Inflammatory macrophage treated with lipopolysaccharide for 4 hours (primary cell): ENCODE measurements at places on chromosomes 4 and X.
A peak's percentile ranks its signal among the peaks of the same experiment; 100 is the strongest.

DNA sequence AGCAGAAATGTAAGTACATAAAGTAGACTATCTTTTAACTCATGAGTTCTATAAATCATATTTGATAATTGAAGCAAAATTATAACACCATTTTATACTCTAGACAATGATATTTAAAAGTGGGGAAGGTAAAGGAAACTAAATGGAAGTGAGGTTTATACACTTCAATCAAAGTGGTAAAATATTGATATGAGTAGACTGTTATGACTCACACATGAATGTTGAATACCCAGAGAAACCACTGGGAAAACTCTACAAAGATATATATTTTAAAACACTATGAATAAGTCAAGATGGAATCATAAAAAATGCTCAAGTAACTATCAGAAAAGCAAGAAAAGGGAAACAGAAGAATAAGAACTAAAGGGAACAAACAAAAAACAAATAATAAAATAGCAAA is 8.4 kb downstream of the VSIG1 start:
- DNase-seq, result no peak

DNA sequence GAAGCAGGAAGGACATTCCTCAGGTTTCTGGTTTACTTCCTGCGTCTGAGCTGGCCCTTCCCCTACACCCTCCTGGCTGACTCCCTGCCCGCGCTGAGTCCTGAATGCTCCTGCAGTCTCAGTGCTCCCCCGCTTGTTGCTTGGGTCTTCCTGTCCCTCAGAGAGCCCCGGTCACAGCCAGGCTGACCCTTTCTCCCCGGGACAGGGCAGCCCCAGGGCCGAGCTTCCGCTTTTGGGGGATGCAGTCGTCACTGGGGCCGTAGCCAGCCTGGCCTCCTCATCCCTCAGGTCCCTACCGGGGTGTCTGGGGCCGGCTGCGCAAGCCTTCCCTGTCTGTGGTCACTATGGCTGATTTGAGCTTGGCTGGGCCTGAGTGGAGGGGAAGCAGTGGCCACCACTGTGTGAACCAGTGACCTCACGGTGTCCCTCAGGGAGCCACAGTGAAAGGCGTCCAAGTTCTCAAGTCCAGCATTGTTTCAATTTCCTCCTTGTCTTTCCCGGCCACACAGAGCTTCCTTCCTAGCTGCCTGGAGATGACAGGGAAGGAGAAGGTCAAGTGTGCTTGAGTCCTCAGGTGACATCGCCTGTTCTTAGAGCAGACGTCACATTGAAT is 34.1 kb upstream of the ASMTL start:
- no peak for DNase-seq

DNA sequence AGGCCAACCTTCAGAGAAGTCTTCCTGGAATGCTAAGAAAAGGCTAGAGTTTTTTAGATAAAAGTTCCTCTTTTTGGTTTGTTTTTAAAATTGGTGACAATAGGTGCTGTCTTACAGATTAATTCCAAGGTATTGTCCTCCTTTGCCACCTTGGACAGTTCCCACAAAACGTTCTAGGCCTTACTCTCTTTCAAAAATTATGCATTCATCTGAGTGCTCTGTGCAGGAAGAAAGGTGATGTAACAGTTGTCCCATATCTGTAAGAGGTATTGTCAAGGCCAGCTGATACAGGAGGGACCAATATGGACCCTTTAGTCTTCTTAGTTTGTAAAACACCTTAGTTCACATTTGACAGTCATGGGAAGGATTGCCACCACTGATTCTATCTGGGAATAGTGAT is 15.9 kb upstream of the CXCL5 start:
- DNase-seq, result no peak

- no peak for DNase-seq
These were observed 64.7 kb downstream of the PAPSS1 start for GRCh38 chr4:107655289-107655688.

GRCh38 chrX:22193851-22194659 is 78.7 kb upstream of the CBLL2 start:
- DNase-seq, result no peak

- no peak for DNase-seq
These were observed 186.9 kb downstream of the STK32B start for GRCh38 chr4:5238173-5238572.

- DNase-seq, result no peak
These were observed 653 bp downstream of the HHIP start for GRCh38 chr4:144646523-144647094.

DNA sequence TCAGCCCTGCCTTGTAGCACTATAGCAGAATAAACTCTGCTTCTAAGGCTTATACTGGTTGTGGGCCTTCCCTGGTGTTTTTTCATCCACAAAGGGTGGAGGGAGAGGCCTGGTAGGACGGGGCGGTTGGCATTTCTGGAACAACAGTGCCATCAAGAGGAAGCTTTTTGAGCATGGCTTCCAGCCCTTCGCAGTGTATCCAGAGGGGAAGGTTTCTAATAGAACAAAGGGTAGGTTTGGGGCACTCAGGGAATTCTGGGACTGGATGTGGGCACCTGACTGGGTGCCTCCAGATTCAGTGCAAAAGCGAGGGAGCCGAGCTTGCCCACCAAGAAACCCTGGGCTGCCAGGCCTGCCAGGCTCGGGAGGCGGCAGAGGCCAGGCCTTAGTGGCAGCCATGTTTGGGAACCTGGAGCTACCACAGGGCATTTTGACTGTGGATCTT is 229.6 kb upstream of the AGTR2 start:
- peak; percentile 80 for DNase-seq

DNA sequence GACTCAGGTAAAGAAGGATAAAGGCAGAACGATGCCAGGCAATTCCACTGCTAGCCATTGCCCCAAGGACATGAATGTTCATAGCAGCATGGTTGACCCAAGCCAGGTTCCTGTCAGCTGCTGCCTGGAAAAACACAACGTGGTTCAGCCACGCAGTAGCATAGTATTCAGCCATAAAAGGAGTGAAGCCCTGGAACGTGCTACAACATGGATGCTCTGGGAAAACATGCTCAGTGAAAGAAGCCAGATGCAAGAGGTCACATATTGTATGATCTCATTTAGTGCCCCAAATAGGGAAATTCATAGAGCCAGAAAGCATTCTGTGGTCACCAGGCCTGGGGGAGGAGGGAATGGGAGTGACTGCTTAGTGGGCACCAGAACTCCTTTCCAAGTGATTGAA is 129.8 kb downstream of the GPR143 start:
- DNase-seq, result no peak

DNA sequence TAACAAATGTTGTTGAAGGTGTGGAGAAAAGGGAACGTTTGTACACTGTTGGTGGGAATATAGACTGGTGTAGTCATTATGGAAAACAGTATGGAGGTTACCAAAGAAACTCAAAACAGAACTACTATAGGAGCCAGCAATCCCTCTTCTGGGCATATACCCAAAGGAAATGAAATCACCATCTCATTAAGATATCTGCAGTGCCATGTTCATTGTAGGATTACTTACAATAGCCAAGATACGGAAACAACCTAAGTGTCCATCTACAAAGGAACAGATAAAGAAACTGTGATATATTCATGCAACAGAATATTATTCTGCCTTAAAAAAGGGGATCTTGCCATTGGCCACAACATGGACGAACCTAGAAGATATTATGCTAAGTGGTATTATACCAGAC is 22.2 kb downstream of the APBB2 start:
- DNase-seq, result no peak

GRCh38 chr4:7330811-7331681 is 103.7 kb downstream of the PSAPL1 start:
- no peak for DNase-seq

DNA sequence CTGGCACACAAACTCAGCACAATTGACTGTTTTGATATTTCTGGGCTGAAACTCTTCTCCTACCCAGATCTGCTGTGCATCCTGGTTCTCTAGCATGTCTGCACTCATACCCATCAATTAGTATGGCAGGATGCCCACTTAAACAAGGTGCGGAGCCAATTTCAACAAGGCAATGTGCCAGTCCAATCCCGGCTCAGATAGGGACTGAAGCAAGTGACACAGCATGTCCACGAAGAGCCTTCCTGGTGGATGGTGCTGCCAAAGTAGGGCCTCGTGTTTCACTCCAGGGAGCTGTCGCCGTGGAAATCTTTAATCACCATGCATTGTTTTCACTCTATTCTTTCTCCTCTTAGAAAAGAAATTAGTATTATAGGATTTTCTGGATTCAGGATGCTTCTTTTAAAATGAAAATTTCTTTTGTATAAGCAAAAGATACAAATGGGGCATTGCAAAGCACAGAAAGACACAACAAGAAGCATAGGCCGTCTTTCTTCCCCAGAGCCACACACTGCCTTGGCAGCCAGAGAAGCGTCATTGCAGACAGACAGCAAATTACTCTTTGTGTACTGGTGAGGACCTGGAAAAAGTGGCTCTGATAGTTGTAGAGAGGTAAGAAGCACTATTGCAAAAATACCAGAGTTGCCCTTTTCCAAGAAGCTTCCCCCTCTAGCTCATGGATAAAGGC is 40.6 kb upstream of the LSM6 start:
- no peak for DNase-seq

DNA sequence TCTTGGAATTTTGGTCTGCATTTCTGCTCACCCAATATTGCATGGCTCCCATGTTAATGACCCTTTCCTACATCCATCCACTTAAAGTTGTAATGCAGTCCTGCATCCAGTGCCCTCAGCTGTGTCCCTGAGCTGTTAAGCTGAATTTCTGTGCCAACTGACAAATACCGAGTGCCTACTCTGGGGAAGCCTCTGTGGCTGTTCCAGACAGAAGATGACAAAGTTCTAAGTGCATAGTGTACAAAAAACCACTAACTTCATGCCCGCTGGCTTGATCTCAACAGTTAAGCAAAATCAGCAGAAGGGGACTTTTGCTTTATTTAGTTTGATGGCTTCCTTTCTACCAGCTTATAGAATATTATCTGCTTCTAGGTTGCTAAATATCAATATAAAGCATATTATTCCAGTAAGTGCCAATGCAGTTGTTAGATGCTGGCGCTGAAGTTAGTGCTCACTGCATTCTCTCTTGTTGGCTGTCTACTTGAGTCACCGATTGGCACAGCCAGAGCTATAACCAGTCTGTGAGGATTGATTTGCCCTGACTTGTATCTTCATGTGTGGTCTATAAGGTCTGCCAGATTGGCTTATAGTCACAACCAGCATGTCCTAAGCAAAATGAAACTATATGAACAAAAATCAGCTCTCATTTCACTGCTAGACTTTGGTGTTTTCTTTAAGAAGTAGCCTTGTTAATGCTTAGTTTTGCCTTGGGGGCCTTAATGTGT is 98.9 kb downstream of the KLHL8 start:
- DNase-seq, result no peak

GRCh38 chr4:145883101-145883694 is 55.4 kb downstream of the ZNF827 start:
- no peak for DNase-seq

DNA sequence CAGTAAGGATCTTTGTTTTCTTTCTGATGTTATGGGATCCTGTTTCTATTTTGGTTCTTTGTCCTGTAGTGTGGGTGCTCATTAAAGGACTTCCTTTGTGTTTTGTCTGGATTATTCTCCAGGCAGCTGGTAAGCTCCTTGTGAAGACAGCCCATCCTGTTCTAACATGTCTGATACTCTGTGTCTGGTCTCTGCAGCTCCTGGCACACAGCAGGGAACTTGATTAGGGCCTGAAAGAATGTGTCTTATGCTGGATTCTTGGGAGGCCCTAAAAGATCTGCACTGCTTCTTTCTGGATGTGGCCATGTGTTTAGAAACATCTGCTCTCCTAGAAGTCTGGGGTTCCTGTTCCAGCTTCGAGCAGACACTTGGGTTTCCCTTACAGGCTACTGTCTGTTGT is 38.1 kb upstream of the ATXN3L start:
- peak; percentile 8 for DNase-seq

DNA sequence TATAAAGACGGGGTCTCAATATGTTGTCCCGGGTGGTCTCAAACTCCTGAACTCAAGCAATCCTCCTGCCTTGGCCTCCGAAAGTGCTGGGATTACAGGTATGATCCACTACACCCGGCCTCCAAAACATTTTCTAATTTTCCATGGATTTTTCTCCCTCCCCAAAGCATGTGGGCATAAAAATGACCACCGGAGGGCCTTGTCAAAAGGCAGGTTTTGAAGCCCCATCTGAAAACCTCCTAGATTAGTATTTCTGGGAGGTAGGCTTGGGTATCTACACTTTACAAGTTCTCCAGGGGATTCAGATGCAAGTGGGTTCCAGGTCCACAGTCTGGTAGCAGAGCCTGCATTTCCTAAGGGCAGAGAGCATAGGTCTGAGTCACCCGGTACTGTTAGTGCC is 1.4 kb upstream of the GPR173 start:
- no peak for DNase-seq

- DNase-seq, result peak; percentile 11
These were observed 54.9 kb downstream of the PHOX2B start for GRCh38 chr4:41693629-41694028.

DNA sequence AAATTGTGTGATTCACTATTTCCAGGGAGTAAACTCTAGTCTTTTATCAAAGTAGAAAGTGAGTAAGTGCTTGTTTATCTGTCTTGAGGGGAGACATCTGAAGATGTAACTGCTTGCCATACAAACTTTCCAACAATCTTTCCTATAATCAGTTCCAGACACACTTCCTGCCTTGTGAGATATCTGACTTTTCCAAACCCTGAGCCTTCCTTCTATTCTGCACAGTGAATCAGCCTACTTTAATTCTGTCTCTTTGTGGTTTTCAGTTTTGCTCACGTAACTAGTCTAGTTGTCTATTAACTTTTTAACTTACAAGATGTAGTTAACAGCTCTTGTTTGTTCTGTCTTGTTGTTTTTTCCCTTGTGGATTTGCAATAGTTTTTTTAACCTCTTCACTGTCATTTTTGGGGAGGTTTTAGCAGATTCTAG is 947.8 kb downstream of the C4orf33 start:
- DNase-seq, result no peak

GRCh38 chrX:10415306-10416001 is 204.9 kb downstream of the MID1 start:
- no peak for DNase-seq

DNA sequence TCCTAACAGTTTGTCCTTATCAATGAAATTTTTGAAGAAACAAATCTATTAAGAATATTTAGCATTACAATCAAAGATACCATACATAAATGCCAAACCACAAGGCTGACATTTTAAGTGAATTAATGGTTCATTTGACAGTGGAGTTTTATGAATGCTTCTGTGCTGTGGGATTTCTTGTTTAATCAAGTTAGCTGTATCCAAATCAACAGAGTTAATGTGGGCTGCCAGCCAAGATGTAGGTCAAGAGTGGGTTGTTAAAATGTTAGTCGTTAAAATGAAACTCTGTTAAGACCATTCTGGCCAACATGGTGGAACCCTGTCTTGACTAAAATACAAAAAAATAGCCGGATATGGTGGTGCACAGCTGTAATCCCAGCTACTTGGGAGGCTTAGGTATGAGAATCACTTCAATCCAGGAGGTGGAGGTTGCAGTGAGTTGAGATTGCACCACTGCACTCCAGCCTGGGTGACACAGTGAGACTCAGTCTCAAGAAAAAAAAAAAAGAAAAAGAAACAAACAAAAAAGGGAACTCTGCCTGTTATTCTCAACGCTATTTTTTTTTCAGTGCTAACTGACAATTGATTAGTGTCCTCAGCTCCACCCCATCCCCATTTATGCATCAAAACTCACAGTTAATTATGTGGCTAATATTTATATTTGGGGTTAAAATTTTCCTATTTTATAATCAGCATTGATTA is 20.2 kb downstream of the GPAT3 start:
- DNase-seq, result peak; percentile 73

GRCh38 chr4:111198446-111198845 is 575.6 kb upstream of the PITX2 start:
- no peak for DNase-seq
